ENCODE measurements at places on chromosomes 16 and 17.

GRCh38 chr17:47894498-47895346 lies 1.3 kb upstream of the SP2 start:
- no peak for DNase-seq

DNA sequence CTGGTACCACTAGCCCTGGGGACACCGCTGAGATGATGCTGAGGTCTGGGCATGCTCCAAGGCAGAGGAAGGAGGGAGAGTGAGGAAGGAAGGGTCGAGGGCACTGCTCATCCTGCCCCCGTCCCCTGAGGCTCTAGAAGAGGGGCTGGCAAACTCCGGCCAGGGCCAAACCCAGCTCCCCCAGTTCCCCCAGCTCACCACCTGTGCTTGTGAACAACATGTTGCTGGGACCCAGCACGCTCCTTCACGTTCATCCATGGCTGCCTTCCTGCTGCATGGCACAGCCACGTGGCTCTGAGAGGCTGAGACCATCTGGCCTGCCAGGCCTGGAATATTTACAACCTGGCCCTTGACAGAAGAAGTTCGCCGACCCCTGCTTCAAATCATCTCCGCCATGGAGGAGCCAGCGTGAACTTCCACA lies 81.2 kb downstream of the RBFOX3 start:
- no peak for DNase-seq

- peak; percentile 28 for DNase-seq
These were observed 10.6 kb upstream of the CETP start for GRCh38 chr16:56950881-56951771.

- no peak for DNase-seq
These were observed 119.4 kb upstream of the NLRP1 start for GRCh38 chr17:5703736-5704135.

DNA sequence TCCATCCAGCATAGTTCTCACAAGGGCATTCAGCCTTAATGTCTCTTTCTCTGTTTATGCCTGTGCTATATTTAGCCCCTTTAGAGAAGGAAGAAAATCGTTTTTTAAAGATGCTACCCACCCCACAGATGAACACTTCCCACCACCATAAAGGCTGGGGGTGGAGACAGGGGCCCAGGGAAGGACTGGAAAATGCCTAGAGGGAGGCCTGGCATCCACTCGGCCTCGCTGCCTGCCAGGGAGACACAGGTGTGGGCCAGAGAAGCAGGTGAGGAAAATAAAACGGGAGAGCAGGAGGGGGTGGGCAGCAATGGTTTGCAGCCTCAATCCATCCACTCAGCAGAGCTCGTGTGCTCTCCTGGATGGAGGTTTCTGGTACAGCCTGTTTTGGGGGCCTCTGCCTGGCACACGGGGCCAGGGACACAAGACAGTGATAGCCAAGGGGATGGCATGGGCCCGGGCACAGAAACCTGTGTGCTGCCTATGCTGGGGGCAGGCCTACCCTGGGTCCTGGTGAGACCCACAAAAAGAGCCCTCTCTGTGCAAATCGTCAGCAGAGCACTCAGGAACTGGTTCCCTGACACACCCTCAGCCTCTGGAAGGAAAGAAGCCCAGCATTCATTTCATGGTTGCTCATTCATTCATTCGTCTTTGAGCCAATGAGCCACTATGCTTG lies 121.4 kb downstream of the C16orf78 start:
- DNase-seq: no peak

DNA sequence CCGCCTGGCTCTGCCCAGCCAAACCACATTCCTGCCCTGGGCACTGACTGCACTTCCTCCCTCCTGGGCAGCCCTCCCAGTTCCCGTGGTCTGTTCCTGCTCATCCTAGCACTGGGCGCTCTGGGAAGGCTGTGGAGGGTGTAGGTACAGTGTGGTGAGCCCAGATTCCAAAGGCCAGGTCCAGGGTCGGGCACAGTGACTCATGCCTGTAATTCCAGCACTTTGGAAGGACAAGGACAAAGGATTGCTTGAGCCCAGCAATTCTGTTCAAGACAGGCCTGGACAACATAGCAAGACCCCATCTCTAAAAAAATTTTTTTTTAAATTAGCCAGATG lies 30.6 kb downstream of the C16orf74 start:
- no peak for DNase-seq

DNA sequence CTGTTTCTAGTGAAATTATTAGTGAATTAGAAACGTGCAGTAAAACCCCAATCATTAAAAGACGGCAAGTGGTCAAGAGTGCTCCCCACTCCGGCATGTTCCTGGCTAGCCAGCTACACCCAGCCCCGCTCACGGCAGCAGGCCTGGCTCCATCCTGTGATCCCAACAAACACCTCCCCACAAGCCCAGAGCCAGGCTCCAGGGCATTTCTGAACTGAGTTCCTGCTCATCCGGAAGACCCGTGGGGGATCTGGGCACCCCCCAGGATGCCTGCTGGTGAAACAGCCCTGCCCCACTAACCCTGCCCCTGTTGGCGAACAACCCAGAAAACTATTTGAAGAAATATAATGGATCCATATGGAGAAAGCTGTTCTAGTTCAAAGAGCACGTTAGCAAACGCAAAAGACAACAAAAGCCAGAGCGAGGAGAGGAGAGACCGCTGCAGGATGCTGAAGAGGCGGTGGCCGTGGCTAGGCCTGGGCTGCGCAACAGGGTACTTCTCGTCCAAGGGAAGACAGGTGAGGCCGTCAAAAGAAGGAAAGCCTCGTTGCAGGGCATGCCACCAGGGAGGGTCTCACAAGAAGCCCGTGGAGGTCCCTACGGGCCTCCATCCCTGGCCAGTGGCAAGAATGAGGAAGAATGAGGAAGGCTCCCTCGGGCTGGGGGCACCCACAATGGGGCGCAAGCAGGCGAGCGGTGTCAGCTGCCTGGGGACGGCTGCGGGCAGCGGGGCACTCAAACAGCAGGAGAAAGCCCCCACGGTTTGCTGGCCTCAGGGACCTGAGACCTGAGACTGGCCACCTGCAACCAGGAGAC lies 19.2 kb downstream of the SLC16A3 start:
- no peak for DNase-seq

DNA sequence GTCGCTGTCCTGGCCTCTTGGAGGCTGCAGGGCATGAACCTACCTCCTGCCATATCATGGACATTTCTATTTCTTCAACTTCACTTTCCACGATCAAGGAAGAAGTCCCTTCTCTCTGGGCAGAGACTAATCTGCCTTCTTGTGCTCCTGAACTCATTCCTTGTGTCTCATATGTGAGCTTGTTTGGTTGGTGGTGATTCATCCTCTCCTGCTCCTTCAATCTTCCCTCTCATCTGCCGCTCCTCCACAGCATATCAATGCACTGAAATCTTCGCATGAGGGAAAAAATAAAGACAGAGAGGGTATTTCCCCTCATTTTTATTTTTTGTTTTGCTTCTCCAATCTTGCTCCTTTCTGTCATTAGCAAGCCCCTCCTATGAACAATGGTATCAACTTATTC lies 571.7 kb upstream of the GOT2 start:
- DNase-seq: no peak

- DNase-seq: no peak
These were observed 82.6 kb upstream of the CCL2 start for GRCh38 chr17:34172390-34172918.

DNA sequence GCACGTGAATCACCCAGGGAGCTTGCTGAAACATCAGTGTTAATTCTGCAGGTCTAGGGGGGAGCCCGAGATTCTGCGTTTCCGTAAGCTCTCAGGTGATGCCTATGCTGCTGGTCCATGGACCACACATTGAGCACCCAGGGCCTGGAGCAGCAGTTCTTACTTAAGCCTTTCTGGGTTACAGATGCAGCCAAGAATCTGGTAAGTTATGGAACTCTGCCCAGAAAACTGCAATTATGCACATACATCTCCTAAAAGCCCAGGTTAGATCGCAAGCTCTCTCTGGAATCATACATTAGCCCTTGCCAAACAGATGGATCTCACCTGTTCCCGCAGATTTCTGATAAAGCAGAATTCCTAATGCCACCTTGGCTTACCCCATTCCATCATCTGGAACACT lies 265.9 kb upstream of the SALL1 start:
- DNase-seq: peak; percentile 37

DNA sequence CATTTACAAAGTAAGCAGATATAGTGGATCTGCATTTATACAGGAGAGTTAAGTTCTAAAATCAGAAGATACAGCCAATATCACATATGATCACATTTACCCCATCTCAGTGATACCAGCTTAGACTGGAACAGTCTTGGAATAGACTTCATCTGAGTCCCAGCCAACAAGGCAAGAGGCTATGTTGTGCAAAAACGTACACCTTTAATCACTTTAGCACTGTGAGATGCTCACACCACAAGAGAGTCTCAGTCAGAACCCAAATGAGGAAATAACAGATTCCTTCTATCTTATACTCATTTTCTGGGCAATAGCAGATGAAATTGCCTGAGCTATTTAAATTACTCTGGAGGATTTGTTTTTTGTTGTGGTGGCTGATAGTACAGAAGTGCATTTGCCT lies 145.6 kb downstream of the ANKFN1 start:
- DNase-seq: no peak

DNA sequence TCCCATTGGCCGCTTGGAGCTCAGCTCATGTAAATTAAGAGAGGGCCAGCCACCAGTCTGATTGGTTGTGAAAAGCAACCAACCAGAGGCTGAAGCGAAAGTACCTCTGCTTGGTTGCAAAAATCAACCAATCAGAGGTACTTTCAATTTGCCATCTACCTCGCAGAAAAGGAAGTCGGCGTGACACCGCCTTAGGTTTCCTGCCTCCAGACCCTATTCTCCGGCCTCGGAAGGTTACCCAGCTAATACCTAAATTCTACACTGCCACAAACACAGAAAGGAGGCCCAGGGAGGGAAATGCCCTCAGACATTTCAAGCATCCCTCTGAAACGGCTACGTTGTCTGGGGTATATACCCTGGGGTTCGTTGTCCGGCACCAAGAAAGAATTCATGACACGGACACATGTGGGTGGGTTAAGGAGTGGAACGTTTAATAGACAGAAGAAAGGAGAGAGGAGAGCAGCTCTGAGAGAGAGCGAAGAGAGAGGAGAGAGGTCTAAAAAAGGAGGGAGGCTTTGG lies 481.3 kb downstream of the TMEM114 start:
- no peak for DNase-seq

- no peak for DNase-seq
These were observed 81.7 kb downstream of the LMF1 start for GRCh38 chr16:888901-889570.

- DNase-seq: no peak
These were observed 12.1 kb downstream of the USP6 start for GRCh38 chr17:5127910-5128309.

DNA sequence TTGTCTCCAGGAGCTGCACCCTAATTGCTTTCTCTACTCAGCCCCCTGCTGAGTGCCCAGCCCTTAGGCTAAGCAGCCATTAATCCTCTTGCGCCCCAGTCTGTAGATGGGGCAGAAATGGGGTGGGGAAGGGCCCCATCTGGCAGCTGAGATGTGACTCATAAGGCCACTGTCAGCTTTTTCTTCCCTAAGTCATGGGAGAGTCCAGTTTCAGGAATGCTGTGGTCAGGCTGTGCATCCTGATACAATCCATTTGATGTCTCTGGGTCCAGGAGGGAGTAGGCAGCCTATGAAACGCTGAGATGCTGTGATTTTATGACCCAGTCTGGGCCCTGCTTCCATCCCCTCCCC lies 12.3 kb downstream of the PLXDC1 start:
- peak; percentile 30 for DNase-seq

- DNase-seq: no peak
These were observed 4.3 kb downstream of the TMEM11 start for GRCh38 chr17:21209511-21210175.

DNA sequence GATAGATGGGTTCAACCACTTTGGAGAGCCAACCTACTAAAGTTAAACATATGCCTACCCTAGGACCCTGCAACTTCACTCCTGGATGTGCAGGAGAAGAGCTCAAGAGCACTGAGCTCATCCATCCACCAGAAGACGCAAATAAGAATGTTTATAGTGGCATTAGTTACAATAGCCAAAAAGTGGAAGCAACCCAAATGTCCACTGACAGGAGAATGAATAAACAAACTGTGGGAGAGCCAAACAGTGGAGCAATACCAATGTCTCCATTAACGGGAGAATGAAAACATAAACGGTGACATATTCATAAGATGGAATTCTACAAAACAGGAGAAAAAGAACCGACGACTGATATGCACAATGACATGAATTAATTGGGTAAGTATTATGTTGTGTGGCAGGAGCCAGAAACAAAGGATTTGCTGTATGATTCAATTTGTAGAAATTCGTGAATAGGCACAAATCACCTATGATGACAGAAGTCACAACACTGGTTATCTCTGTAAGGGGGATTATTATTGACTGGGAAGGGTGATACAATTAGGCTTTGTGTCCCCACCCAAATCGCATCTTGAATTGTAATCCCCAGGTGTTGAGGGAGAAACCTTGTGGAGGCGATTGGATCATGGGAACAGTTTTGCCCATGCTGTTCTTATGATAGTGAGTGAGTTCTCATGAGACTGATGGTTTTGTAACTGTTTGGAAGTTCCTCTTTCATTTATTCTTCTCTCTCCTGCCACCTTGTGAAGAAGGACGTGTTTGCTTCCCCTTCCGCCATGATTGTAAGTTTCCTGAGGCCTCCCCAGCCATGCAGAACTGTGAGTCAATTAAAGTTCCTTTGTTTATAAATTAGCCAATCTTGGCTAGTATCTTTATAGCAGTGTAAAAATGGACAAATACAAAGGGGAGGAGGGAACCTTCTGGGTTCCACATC lies 57.9 kb upstream of the PLCG2 start:
- no peak for DNase-seq

GRCh38 chr17:1498233-1498632 lies 5.7 kb upstream of the MYO1C start:
- DNase-seq: peak; percentile 54

DNA sequence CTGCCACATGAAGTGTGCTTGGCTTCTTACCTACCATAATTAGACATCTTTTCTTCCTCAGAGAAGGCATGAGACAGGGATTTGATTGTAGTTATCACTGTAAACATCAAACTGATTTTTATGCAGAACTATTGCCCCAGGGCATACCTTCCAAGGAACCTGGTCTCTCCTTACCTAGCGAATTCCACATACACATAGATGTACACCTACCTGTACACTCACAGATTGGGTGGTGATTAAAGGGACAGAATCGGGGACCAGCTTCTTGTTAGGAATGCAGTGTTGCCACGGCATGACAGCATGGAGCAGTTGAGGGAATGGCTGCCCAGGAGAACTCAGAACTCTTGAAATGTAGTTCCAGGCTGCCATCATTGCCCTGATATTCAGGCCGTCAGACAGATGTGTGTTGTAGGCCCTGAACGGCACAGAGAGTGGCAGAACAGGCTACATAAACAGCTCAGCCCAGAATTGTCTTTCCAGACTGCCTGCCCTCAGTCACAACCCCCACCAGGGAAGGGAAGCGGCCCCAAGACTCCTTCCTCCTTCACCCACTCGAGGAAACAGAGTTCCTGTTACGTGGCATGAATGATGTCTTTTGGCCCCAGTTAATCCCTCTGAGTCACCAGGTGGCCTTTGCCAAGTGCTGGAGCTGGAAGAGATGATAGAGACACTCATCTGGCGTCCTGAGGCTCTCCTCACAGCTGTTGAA lies 17.8 kb upstream of the NAGLU start:
- DNase-seq: peak; percentile 96

GRCh38 chr16:58025351-58026138 lies at the start of gene MMP15:
Gene MMP15 (plus strand): TSS chr16:58025754. CDS start chr16:58026351, 597 bp downstream.
- DNase-seq: peak; percentile 75

GRCh38 chr17:9839433-9839832 lies 13.7 kb downstream of the GLP2R start:
- DNase-seq: no peak

GRCh38 chr17:39597372-39598046 lies 10.2 kb downstream of the NEUROD2 start:
- no peak for DNase-seq

GRCh38 chr16:2768403-2769089 lies 8.5 kb downstream of the ELOB start:
- no peak for DNase-seq
